B cell (primary cell): ENCODE measurements at places on chromosomes 2 and 18. TPM values are rescaled to one million over a fixed set of nuclear protein-coding genes. Genes with fewer than 3 reads are reported as not detected.
A peak's percentile ranks its signal among the peaks of the same experiment; 100 is the strongest.

The MDH1B gene
- total RNA-seq: 0.34 TPM in 1 of 2 replicates, not detected in the other

The GAD1 gene
- not detected in 2 replicates for total RNA-seq

DNA sequence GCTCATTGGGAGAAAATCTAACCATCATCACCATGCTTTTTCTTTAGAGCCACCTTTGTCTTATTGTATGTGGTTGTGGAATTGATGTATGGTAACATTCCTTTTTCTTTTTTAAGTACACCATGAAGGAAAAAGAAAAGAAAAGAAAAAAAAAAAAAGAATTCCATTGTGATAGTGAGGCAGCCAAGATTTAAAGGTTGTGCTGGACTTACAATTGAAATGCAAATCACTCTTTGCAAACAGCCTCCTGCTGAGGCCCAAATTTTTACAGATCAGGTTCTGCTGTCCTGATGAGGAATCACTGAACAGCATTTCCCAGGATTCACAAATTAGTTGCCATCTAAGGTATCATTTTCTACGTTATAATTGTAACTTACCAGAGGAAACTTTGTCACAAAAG is 1101.0 kb upstream of the FANCL start:
- DNase-seq: no peak

The DYSF gene
- 0.15 and 0.17 TPM in 2 replicates for total RNA-seq

The FHOD3 gene
- total RNA-seq: not detected in 2 replicates

DNA sequence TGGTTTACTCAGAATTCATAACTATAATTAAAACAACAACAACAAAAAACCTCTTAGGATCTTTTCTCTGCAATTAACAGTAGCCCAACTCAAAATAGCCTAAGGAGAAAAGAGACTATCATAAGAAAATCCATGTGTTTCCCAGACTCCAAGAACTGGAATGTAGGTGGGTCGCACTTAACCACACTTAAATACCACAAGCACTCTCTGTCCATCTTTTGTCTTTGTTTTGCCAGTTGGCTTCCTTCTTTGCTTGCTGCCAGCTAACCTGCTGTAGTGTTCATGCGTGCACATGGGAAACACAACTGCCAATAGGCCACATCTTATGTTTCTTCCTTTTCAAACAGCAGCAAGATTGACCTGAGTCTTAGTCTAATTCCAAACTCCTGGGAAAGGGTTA is 24.1 kb upstream of the ACVR1 start:
- DNase-seq: no peak

The CDH7 gene
- total RNA-seq: not detected in 2 replicates

The LINC00305 gene
- total RNA-seq: not detected in 2 replicates

DNA sequence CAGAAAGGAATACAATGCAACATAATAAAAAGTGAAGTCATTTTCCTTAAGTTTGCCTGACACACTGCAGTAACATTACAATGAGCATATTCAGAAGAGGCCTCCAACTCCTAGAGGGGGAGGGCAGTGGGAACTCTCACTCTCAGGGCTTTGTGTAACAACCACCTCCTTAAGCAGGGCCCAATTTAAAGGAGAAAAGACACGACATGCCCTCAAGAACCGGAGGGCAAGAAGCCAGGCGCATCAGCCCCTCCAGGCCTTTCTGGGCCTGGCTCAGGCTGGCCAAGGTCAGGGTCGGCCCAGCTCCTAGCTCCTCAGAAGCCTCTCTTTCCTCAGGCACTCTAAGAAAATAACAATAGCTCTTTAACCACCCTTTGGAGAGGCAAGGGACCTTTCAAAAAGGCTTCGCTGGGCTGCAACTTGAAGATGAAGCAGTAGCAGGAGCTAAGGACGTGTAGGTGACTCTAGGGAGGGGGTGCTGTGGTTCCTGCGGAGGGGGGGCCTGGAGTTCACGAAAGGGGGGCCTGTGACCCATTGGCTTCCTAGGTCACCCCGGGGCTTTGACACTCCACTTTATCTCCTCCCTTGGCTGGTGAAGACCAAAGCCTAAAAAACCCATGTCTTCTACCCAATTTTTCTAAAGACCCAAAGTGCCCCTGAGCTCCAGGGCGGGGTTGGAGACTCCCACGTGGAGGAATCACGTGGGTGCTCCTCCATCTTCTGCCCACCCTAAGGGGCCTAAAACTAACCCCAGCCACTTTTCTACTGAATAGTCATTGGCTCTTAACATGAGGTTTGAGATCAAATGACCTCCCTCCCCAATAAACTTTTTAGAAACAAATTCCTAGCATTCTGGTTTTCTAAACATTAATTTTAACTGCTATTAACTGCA is 13.3 kb downstream of the SERTAD2 start:
- DNase-seq: no peak

DNA sequence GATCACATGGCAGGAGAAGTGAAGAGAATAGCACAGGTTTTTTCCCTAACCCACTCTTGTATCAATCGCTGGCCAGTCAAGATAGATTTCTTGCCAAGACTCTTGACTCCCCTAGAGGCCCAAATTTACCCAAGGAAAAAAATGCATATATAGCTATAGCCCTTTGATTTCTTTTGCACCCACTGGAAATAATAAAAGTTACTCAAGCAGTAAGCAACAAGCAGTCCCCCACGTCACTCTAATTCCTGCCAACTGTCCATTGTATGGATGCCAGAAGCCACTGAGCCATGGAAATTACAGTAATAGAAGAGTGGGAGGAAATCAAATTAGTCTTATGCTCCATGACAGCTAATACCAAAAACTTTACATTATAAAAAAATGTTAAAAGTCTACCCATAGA is 125.3 kb upstream of the SLC39A10 start:
- DNase-seq: no peak

The CGREF1 gene
- not detected in 2 replicates for total RNA-seq

DNA sequence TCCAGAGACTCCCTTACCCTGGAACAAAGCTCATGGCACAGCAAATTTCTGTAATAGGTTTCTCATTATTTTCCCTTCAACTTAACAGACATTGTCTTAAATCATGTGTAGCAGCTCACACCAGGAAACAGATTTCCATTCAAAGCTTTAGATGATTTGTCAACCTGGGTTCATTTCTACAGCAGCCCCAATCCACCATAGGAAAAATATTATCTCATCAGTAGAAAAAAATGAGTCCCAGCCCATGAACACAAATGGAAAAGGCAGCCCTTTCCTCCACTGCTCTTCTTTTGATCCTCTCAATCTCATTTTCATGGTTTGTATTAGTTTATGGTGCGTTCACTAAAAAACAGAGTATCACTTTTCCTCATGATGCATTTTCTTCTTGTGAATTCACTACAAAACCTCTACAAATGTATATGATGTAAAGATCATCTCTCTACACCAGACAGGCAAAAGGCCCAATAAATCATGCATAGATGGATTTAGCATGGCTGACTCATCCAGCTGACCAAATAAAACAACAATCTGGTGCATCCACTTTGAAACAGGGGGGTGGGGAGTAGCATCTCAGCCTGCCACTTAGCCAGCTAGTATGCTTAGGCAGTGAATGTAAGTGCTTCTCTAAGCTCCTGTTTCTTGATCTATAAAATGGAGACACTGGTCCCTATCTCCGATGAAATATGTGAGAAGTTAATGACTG is 78.6 kb downstream of the SATB2 start:
- DNase-seq: no peak

DNA sequence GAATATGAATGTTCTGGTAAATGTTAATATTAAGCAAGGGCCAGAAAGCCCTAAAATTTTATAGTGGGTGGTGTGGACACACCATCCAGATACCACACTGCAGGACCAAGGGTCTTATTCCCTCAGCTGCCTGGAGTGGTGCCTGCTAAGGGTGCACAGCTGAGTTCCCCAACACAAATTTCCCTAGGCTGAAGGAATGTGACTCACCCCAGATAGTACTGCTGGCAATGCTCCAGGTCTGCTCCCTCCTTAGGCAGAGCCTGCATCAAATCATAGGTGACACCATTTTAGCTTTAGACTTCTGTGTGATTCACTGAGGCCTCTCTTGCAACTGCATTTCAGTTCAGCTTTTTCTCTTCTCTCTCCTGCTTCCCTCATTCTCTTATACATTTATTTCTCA is 321.1 kb downstream of the SATB2 start:
- no peak for DNase-seq

The NCKAP5 gene
- not detected in 2 replicates for total RNA-seq

GRCh38 chr18:23450022-23450421 is 3.1 kb upstream of the RIOK3 start:
- no peak for DNase-seq

The SERPINB13 gene
- total RNA-seq: not detected in 2 replicates

The IL1RN gene
- total RNA-seq: not detected in 2 replicates

The ILKAP gene
- total RNA-seq: 98.6 and 102 TPM in 2 replicates

- no peak for DNase-seq
These were observed 996 bp downstream of the PTCD3 start for GRCh38 chr2:86107031-86107430.

DNA sequence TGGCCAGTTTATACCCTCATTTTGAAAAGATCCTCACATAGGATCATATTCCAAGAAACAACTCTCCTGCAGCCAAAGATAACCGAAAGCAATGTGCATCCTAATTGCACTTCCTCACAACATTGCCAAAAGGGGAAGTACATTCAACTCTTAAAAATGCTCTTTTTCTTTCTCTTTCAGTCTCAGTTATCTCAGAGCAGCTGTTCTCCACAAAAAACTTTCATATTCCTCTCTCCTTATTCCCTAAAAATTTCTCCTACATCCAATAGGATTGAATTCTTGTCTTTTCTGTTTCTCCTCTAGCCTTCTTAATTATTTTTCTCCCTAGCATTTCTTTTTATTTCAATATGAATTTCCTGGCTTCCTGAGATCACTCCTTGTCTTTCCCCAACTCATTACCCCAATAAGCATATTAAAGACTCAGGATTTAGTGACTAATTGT is 7.4 kb upstream of the VRK2 start:
- DNase-seq: peak; percentile 73

The DUSP19 gene
- 1.7 and 2.0 TPM in 2 replicates for total RNA-seq

DNA sequence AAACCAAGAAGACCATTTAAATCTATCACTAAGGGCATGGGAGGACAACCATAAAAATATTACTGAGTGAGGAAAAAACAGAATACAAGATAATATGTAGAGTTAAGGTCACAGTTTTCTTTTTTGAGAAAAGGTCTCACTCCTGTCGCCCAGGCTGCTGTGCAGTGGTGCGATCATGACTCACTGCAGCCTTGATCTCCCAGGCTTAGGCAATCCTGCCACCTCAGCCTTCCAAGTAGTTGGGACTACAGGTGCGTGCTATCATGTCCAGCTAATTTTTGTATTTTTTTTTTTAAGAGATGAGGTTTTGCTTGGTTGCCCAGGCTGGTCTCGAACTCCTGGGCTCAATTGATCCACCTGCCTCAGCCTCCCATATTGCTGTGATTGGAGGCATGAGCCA is 24.0 kb downstream of the POLR1A start:
- no peak for DNase-seq

DNA sequence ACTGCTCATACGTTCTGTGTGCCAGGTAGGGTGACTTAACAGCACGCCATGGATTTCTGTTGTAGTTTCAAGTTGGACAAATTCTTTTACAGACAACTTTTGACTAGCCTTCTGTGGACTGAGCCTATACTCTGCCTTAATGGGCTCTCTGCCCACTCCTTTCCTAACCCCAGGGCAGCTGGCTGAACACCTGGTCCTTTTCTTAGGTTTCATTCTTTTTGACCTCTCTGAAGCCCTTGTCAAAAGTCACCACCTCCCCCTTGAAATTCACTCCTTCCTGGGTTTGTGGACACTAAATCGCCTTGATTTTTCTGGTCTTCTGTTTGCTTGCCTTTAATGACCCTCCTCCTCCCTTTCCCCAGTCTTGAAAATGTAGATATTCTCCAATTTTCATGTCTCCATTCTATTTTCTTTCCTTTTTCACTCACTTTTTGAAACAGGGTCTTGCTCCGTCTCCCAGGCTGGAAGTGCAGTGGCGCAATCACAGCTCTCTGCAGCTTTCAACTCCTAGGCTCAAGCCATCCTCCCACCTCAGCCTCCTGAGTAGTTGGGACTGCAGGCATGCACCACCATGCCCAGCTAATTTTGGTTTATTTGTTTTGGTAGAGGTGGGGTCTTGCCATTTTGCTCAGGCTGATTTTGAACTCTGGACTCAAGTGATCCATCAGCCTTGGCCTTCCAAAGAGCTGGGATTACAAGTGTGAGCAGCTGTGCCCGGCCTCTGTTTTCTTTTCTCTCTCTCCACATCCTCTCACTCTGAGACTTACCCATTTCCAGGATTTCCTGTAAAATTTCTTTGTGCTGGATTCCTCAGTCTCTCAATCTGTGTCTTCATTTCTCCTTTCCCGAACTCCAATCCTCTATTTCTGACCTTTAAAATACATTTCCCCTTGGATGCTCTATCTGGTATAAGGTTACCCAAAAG is 112.9 kb downstream of the PLB1 start:
- DNase-seq: no peak

GRCh38 chr2:24981411-24982136 is 9.8 kb upstream of the DNAJC27 start:
- no peak for DNase-seq

DNA sequence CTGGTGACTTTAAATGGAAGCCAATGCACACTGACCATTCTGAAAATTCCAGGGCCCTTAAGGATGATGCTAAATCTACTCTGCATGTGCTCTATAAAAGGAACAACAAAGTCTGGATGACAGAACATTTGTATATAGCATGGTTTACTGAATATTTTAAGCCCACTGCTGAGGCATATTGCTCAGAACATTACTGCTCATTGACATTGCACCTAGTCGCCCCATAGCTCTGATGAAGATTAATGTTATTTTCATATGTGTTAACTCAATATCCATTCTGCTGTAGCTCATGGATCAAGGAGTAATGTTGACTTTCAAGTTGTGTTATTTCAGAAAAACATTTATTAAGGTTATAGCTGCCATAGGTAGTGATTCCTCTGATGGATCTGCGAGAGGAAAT is 827.5 kb upstream of the CHAC2 start:
- no peak for DNase-seq

- no peak for DNase-seq
These were observed 20.1 kb downstream of the TPGS2 start for GRCh38 chr18:36808681-36809080.
